Activated T-cell treated with anti-CD3 and anti-CD28 coated beads, Interleukin-2, amount 50 U/mL, for 4 hours (primary cell): ENCODE measurements at places on chromosomes 3 and 15. TPM values are rescaled to one million over a fixed set of nuclear protein-coding genes. Genes with fewer than 3 reads are reported as not detected.

DNA sequence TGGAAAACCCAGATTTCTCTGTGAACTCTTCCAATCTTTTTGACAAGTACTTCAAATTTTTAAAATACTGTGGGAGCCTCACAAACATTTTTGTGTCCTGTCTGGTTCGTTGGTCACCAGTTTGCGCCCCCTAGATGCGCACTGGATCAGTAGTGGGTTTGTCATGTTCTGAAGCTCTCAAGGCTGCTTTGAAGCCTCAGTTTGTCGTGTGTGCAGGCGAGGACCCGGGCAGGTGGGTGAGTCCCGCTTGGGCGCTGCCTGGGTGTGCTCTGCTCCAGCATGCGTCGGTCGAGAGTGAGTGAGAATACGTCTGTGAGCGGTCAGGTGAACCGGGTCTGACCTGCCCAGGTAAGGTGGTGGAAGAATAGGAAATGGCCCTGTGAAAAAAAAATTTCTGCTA, 17.3 kb upstream of the AEN start:
- no peak for DNase-seq

The ARIH1 gene
- total RNA-seq: 164 TPM

The C3orf18 gene
- total RNA-seq: 11.2 TPM

The SEMA5B gene
- total RNA-seq: not detected

- no peak for DNase-seq
These were observed 48.9 kb upstream of the SLC7A14 start for GRCh38 chr3:170634663-170635384.

- no peak for DNase-seq
These were observed 100.4 kb upstream of the NR2E3 start for GRCh38 chr15:71709808-71710418.

The HDDC3 gene
- total RNA-seq: 40.0 TPM

- no peak for DNase-seq
These were observed 42.9 kb downstream of the PAK2 start for GRCh38 chr3:196782511-196782910.

DNA sequence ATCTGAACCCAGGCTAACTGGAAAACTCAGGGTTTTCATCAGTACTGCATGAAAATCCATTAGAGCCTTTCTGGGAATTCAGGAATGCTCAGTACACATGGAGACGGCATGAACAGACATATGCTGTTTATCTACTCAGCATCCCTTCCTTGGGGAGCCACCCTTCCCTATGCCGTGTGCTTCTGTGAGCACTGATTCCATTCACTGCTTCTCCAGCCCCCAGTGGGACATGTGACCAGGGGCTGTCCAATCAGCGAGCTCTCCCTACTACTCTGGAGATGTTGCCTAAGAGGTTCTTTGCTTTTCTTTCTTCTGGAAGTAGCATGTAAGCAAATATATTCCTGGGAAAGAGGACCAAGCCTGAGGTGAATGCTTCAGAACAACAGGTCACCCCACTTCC, 5.6 kb upstream of the PCOLCE2 start:
- no peak for DNase-seq

GRCh38 chr3:55828712-55829111, 341.6 kb upstream of the WNT5A start:
- DNase-seq: no peak

The LDHAL6B gene
- not detected for total RNA-seq

The KNG1 gene
- total RNA-seq: 0.13 TPM

GRCh38 chr3:23262766-23263165, 59.6 kb downstream of the UBE2E2 start:
- DNase-seq: no peak

The WWTR1 gene
- total RNA-seq: 1.5 TPM

The PPP1R14D gene
- not detected for total RNA-seq

DNA sequence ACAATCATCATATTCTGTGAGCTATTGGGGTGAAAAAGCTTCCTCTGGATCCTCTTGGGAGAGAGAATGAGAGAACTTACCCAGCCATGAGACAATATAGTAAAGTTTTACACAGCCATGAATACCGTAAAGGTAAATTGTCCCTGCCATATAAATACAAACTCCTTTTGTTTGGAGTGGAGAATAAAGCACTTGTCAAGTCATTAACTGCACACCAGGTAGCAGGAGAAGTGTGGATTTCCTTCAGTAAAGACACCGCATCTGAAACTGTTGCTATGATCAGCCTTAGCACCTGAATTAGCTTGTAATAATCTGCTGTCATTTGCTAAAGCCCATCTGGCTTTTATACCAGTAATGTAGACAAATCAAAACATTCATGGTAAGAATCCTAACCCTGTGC, 336.6 kb upstream of the SLCO3A1 start:
- no peak for DNase-seq
